ENCODE measurements at places on chromosomes 5 and 9.
A peak's percentile ranks its signal among the peaks of the same experiment; 100 is the strongest.

DNA sequence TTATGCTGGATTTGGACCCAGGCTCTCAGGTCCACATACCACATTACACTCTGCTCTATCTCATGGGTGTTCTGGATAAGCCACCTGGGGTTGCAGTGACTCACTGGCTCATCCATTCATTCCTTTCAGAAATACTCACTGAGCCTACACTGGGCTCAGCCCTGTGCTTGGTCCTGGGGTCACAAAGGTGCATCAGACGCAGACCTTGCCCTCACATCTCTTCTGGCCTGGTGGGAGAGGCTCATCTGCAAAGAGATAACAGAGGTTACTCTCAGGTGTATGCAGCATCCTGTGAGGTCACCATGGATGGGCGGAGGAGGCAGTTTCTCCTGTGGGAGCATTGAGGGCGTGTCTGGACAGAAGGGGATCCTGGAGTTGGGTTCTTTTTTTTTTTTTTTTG, 12.1 kb downstream of the CDHR2 start:
- no peak for DNase-seq

GRCh38 chr5:143229896-143230675, 173.4 kb downstream of the NR3C1 start:
- DNase-seq: peak; percentile 37

DNA sequence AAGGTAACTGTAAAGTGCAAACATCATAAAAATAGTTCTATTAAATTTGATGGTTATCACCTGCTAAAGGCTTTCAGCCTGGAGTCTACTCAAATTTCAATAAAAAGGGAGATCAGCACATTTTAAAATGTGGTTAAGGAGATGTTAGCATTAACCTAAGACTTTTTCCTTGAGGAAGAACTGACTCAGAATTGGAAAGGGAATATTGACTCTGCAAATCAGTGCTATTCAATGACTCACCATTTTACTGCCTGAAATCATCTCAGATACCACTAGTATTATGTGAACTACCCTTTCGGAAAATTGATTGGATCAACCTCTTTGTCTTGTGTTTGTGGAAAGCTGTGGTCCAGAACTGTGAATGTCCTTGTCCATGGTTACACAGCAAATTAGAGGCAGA, 113.3 kb downstream of the ADRB2 start:
- no peak for DNase-seq

DNA sequence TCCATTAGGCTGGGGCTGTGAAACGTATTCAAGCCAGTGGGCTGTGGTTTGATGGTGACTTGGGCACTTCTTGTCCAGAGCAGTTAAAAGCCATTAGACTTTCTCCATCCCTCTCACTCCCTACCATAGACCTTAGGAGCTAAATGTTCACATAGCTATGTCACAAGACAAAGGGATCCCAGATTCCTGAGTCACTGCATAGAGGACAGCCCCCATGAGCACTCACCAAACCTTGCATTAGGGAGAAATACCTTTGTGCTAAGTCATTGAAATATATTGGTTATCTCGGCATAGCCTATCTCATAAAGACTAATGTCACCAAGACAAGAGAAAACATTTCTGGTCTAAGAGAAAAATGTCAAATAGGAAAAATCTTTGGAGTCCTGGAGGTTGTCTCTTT, 104.3 kb downstream of the TRPM6 start:
- no peak for DNase-seq

DNA sequence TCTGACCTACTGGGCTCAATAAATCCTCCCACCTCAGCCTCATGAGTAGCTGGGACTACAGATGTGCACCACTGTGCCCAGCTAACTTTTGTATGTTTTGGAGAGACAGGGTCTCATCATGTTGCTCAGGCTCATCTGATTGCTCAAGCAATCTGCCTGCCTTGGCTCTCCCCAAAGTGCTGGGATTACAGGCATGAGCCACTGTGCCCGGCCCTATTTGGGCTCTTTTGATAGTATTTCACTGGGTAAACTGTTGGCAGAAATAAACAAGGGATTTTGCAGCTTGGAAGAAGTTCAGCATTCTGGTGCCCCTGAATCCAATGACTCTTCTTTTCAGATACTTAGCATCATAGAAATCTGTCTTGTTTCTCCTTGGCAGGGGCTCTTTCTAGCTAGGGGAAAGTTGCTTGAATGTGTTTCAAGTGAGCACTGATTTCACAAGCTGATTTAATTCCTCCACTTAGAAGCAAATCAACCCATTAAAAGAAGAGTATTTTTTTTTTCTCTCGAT, 146.8 kb downstream of the PAPPA start:
- DNase-seq: no peak

DNA sequence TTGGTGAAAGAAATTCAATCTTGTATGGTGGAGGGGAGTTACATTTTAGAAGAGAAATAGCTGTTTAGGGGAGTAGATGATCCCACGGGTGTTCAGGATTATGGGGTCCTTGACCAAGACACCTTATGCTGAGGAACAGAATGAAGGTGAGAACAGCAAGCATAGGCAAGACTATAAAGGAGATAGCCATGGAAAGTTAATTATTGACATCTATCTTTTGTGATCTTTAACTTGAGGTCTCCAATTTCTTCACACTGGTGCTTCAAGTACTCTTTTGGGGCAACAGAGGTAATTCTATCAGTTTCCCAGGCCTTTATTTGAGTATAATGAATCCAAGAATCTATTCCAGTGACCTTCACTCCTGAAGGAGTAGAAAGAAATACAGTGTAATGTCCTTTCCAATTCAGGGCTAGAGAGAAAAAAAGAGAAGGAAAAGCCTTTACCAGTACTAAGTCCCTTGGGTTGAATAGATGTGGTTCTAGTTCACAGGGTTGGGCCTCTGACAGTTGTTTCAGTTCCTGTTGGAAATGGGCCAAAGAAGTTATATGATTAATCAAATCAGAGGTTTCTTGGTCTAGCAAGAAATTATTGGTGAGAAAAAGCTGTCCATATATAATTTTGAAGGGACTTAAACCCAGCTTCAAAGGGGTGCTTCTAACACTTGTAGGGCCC, 2104.1 kb upstream of the ACO1 start:
- no peak for DNase-seq

DNA sequence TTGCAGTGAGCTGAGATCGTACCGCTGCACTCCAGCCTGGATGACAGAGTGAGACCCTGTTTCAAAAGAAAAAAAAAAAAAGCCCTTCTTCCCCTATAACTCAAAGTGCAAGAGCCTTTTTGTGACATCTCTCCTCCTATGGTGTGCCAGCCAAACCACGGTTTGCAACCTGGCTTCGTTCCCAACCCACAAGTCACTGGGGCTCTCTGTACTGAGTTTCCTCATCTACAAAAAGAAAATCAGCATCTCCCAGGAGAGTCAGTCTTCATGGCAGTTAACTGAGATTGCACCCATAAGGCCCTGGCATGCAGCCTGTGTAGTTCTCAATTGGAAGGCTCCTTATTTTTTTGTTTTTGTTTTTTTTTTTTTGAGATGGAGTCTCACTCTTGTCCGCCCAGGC, 14.8 kb downstream of the ODF2 start:
- no peak for DNase-seq

DNA sequence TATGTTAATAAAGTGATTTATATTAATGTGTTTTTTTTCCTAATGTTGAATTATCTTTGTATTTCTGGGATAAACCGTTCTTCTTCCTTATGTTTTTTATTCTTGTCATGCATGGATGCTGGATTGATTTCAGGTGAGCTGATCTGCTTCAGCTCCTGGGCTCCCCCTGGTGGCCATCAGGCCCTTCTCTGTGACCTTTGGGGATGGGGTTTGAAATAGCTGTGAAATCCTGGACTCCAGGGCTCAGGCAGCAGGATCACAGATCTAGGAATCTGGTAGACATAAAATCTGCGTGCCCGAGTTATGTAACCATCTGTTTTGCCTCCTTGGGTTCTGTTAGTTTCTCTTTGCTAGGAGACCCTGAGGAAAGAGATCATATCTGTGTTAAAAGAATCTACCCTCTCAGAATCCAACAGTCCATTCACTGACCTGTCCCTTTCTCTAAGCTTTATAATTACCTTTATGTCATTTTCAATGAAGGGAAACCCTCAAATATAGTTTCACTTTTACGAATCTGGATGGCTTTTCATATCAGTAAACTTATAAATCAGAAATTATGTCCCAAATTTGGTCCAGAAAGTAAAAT, 12.2 kb upstream of the OR13J1 start:
- peak; percentile 87 for DNase-seq

GRCh38 chr5:174356536-174356935, 311.0 kb downstream of the NSG2 start:
- DNase-seq: no peak

- DNase-seq: no peak
Observed at GRCh38 chr9:132032238-132032950, 47.3 kb downstream of the MED27 start.

GRCh38 chr5:79834754-79835714, 145.4 kb downstream of the CMYA5 start:
- DNase-seq: no peak

GRCh38 chr9:135087489-135087792, at the start of gene OLFM1:
TSS of gene OLFM1 (plus strand) at chr9:135087668. CDS start at chr9:135087990, 322 bp downstream.
- DNase-seq: peak; percentile 71

GRCh38 chr5:127839072-127839471, 135.9 kb downstream of the CCDC192 start:
- no peak for DNase-seq

DNA sequence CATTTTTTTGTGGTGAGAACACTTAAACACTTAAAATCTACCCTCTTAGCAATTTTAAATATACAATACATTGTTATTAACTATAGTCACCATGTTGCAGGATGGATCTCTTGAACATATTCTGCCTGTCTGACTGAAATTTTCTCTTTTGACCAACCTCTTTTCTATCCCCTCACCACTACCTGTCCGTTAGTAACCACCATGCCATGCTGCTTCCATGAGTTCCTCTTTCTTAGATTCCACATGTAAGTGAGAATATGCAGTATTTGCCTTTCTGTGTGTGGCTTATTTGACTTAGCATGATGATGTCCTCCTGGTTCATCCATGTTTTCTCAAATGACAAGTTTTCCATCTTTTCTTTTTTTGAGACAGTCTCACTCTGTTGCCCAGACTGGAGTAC, 48.5 kb upstream of the NAA35 start:
- DNase-seq: no peak

DNA sequence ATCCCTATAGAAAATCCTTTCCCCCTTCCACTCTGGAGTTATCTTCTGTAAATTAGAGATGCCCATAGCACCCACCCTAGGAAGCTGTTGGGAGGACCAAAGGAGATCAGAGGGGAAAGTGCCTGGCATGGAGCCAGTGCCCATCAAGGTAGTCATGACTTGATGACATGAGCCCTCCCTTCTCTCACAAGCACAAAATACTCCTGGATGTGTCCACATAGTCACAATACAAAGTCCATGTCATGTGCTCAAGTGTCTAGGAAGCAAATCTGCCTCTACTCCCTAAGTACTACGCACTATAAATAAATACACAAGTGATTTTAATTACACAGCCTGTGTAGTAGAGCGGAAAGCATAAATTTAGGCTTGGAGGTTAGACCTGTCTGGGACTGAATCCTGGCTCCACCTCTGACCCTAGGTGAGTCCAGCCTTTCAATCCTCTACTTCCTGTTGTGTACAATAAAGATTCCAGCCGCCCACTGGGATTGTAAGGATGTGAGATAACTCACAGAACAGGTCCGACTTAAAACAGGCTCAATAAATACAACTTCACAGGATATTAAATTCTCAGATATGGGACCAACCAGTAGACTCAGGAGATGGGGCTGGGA, 30.6 kb downstream of the TTC39B start:
- DNase-seq: no peak

DNA sequence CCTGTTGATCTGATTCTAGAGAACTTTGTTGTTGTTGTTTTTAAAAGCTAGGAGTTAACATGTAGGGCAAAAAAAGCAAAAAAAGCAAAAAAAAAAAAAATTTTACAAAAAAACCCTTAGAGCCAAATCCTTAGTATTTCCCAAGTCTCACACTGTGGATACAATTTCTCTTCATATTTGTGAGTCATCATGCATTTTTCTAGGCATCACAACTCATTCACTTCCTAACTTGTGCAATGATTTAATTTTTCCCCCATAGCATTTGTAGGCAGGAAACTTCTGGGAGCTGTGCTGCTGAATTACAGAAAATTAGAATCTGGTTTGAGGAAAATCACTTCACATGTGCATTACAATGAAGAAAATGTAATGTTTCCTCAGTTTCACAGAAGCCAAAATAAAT, 91.9 kb downstream of the MARCHF3 start:
- DNase-seq: no peak

GRCh38 chr9:137222190-137223077, at the start of gene RNF208:
TSS of gene RNF208 (minus strand) at chr9:137222240. CDS start at chr9:137221212, 1,028 bp downstream.
- no peak for DNase-seq

GRCh38 chr5:136840601-136841000, 475.3 kb upstream of the TRPC7 start:
- DNase-seq: no peak

Data from stimulated activated CD4-positive, alpha-beta T cell treated with anti-CD3 and anti-CD28 coated beads, Interleukin-15, amount 100 ng/mL, for 24 hours (primary cell).